ENCODE measurements at places on chromosomes 16 and 17. TPM values are rescaled to one million over a fixed set of nuclear protein-coding genes. Genes with fewer than 3 reads are reported as not detected.

Gene KRTAP16-1
- not detected for polyA plus RNA-seq

DNA sequence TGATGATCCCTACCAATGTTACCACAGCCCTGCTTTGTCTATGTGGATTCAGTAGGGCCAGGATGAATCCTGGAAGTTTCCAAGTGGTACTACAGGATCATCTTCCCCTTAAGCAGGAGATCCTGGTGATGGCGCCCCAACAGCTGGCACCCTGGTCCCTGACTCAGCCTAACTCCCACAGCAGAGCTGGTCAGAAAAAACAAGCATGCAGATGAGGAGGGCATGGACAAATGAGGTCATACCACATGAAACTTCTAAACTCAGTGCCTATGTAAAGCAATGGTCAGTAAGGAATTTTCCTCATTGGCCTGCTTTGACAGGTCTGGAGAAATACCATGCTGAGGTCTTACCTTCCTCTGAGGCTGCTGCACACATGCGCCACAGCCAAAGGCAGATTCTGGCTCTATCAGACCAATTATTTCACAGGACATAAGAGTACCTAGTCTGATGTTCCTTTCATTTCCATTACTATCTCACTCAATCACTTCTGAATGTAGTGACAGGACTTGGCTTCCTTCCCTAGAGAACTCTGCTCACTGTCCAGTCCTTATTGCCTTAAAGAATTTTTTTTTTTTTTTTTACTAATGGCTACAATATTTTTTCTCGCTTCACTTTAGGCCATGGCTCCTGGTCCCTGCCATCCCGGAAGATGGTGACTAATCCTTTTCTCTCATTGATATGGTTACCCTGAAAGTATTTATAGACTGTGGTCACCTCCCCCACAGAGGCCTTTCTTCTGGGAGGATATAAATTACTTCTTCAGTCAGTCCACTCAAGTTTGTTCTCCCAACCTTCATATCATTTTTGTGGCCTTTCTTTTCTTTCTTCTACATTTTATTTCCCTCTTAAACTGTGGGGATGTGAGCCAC is 525.2 kb upstream of the PSMD7 start:
- no peak for DNase-seq

DNA sequence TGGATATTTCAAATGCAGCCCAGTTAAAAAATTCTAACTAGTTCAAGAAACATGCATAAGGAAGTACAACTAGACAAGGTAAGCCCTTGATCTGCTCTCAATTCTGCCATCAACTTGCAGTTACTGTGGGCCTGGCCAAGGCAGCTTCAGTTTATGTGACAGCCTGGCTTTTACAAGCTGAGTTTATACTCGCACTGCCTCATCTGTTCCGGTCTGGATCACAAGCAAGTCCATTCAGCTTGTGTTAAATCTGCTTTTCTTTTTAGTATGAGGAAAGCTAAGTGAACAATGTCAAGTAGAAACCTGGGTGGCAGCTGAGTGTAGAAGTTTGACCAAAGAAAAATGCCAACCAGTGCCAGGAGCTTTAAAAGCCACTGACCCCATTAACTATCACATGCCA is 76.6 kb upstream of the CORO6 start:
- DNase-seq, result no peak

Gene ADGRG1
- 87.7 TPM for polyA plus RNA-seq

GRCh38 chr17:77770331-77771105 is 188.0 kb upstream of the TNRC6C start:
- no peak for DNase-seq

Gene AOC2
- 1.7 TPM for polyA plus RNA-seq

DNA sequence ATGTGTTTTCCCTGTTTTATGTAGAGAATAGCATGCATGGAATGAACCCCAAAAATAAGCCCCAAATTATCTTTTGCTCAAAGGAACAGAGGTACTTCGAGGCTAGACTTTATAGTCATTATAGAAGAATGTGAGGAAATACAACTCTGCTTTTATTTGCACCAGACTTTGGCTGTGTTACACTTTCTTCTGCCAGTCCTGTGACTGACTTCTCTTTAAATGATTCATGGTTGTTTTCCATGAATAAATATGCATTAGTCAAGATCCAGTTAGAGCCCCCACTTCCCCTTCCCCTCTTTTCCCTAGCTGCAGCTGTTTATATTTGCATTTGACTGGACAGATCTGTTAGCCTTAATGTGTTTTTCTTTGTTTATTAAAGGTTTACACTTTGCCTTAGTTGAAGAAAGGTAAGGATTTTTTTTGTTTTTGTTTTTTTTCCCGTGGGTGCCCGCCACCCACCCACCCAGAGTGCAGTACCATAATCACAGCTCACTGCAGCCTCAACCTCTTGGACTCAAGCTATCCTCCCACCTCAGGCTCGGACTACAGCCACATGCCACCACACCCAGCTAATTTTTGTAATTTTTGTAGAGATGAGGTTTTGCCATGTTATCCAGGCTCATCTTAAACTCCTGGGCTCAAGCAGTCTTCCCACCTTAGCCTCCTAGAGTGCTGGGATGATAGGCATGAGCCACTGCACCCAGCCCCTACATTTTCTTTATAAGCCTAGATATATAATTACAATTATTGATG is 152.6 kb downstream of the CYB561 start:
- DNase-seq, result no peak

GRCh38 chr17:69651921-69652320 is 237.4 kb downstream of the MAP2K6 start:
- no peak for DNase-seq

Gene VAT1L
- 5.4 TPM for polyA plus RNA-seq

DNA sequence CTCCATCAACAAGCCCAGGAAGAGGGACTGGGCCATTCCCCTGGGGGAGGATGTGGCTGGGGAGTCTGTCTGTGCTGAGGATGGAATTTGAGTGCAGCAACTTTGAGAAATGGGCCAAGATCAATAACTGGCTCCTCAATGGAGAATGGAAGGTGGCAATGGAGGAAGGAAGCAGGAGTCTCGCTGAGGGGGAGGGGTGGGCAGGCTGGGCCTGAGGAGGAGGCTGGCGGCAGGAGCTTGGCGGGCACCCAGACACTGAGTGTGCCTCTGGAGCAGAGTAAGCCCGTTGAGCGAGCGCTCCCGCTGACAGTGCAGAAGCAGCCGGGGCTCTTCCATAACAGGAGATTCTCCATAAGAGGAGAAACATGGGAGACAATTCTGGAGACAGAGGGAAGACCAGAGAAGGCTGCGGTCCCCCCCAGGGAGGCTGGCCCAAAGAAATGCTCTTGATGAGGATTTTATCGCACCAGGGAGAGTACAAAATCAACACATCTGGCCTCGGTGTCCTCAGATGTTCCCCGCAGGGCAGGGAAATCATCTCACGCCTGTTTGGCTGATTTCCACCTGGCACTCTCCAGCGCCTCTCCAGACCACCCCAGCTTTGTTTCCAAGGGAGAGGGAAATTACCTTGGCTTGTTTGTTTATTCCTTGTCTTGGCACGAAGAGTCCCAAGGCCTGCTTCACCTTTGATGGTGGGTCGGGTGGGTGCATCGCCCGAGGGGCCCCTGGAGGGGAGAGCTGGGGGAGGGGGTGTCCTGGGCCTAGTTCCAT is 2.8 kb upstream of the MMP15 start:
- no peak for DNase-seq

DNA sequence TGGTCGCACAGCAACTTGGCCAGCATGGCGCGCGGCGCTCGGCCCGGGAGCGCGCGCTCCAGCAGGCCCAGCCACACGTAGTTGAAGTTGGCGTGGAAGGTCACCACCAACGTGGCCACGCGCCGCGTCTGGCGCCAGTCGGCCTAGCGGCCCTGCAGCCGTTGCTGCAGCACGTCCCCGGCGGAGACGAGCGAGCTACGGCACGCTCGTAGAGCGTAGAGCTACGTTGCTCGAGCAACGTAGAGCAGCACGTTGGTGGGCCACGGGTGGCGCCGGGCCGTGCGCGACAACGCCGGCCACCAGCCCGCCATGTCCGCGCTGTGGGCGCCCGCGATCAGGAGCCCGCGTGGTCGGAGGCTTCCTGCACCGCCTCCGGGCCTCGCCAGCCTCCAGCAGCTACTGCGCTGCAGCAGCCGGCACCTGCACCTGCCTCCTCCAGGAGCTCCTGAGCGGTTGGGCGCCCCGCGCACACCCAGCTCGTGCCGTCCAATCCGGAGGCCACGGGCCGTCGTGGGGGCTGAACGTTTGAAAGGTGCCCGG is 13.4 kb upstream of the SULT1A1 start:
- DNase-seq, result no peak

- DNase-seq, result no peak
These were observed 13.9 kb downstream of the BCAR1 start for GRCh38 chr16:75237398-75238131.

DNA sequence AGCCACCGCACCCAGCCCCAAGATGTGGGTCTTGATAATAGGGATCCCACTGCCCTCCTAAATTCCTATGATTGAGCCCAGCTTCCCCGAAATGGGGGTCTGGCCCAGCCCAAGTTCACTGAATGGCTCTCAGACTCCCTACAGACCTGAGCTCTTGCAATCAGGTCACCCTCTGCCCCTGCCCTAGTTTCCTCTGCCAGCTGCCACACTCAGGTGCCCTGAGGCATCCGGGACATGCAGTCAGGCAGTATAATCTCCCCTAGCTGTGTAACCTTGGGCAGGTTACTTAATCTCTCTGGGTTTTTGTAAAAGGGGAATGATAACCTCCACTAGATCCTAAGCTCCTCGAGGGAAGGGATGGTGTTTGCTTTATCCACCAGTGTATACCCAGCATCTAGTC is 61.1 kb upstream of the TOB1 start:
- DNase-seq, result no peak

- peak; percentile 67 for DNase-seq
These were observed at the start of gene CEP295NL for GRCh38 chr17:78903101-78903779. CEP295NL (minus strand) TSS chr17:78903201; CDS start chr17:78901828, 1,373 bp downstream.

Gene CDH8
- 7.4 TPM for polyA plus RNA-seq

Gene PDIA2
- polyA plus RNA-seq, result 1.2 TPM

- DNase-seq, result no peak
These were observed 13.5 kb downstream of the SPHK1 start for GRCh38 chr17:76397687-76398522.

DNA sequence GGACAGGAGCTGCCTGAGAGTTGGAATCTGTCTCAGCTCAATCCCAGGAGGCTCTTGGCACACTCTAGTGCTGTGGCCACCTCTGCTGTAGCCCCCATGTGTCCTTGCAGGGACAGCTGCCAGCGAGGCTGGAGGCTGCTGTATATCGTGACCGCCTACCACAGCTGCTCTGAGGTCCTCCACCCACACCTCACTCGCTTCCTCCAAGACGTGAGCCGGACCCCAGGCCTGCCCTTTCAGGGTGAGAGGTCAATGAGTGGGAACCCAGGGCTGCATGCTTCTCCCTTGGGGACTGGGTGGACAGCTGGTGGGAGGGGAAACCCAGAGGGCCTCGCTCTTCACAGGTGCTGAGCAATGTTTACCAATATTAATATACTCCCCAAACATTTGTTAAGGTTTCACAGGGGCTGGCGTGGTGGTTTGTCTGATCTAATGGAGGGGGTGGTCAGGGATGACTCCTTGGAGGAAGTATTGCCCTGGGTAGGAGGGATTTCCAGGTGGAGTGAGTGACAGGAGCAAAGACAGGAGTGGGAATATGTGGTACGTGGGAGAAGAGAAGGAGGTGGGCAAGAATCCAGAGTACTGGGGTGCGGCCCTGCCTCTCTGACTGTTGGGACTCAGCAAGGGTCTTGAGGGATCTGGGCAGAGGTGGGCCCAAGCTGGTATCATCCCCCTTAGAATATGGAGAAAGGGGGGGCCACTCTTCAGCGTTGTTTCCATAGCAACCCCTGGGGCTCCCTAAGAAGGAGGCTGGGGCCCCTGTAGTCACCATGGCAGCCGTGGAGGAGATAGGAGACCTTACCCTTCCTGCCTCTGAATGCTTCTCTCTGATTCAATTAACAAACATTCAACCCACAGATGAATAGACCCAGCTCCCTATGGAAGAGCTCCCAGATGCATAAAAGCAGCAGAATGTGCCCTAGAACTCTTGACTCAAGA is 22.2 kb upstream of the ALKBH5 start:
- DNase-seq, result no peak

DNA sequence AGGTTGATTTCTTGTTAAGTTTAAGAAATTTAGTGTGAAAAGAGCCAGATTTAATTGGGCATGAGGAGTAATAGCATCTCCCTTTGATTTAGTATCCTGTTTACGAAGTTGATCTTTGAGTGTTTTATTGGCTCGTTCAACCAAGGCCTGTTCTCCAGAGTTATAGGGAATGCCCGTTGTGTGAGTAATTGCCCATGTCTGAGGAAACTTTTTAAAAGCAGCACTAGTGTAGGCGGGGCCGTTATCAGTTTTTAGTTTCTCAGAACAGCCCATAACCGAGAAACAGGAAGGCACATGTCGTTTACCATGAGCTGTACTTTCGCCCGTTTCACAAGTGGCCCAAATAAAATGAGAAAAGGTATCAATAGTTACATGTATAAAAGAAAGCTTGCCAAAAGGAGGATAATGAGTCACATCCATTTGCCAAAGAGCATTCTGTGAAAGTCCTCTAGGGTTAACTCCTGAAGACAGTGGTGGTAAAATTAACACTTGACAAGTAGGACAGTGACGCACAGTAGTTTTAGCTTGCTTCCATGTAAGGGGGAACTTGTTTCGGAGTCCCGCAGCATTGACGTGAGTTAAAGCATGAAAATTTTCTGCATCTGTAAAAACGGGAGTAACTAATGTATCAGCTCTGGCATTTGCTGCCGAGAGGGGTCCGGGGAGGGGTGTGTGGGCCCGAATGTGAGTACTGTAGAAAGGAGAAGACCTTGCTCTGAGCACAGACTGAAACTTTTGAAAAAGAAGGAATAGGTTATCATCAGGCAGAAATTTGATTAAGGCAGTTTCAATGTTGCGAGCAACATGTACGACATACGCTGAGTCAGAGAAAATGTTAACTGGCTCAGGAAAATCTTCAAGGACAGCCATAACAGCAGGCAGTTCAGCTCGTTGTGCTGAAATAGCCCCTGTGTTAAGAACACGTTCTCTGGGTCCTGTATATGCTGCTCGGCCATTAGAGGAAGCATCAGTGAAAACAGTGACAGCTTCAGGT is 18.5 kb upstream of the KCTD5 start:
- DNase-seq, result no peak

- no peak for DNase-seq
These were observed 329.8 kb downstream of the UTP18 start for GRCh38 chr17:51590071-51590656.

GRCh38 chr16:13633391-13633861 is 286.5 kb upstream of the ERCC4 start:
- no peak for DNase-seq

- no peak for DNase-seq
These were observed 13.7 kb upstream of the TRPV3 start for GRCh38 chr17:3571043-3571900.

Gene SHBG
- 3.4 TPM for polyA plus RNA-seq
